ENCODE measurements at places on chromosomes 5 and 9. TPM values are rescaled to one million over a fixed set of nuclear protein-coding genes. Genes with fewer than 3 reads are reported as not detected.

SEMA6A gene
- total RNA-seq: 1.1 TPM

HCN1 gene
- under 0.01 TPM for total RNA-seq

PTPRD gene
- 2.2 TPM for total RNA-seq

LVRN gene
- 1.5 TPM for total RNA-seq

HRCT1 gene
- not detected for total RNA-seq

MLANA gene
- 0.32 TPM for total RNA-seq

PCSK1 gene
- 0.36 TPM for total RNA-seq

DIRAS2 gene
- 0.12 TPM for total RNA-seq

Measured in hair follicle dermal papilla cell (primary cell).